Mucosa of gallbladder (tissue), 1 donor: ENCODE measurements at places on chromosomes 16 and 17.

DNA sequence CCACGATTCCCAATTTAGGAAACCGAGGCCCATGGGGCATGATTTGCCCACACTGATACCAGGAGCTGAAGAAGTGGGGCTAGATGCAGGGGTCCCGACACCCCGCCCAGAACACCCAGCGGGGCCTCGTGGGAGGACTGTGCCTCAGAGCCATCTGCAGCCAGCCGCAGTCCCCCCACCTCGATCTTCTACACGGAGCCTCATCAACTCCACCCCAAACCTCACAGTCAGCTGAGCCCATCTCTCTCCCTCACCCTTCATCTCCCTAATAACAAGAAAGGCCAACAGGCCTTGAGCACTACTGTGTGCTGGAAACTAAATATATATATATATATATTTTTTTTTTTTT lies 4.2 kb downstream of the ITGAE start:
- DNase-seq, result no peak

DNA sequence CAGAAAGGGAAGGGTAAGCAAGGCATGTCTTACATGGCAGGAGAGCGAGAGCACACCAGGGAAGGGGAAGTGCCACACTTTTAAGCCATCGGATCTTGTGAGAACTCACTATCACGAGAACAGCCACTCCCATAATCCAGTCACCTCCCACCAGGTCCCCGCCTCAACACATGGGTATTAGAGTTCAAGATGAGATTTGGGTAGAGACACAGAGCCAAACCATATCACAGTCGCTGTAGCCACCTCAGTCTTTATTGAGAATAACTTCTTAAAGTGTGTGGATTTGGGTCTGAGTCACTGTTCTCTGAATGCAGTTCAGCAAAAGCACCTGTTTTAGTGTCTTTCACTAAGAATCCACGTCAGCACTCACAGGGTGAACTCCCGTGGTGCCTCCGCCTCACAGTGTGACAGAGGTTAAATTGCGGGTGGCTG lies 195.2 kb upstream of the CHMP6 start:
- no peak for DNase-seq

- DNase-seq, result no peak
These were observed 17.9 kb downstream of the QPRT start for GRCh38 chr16:29696881-29697331.

DNA sequence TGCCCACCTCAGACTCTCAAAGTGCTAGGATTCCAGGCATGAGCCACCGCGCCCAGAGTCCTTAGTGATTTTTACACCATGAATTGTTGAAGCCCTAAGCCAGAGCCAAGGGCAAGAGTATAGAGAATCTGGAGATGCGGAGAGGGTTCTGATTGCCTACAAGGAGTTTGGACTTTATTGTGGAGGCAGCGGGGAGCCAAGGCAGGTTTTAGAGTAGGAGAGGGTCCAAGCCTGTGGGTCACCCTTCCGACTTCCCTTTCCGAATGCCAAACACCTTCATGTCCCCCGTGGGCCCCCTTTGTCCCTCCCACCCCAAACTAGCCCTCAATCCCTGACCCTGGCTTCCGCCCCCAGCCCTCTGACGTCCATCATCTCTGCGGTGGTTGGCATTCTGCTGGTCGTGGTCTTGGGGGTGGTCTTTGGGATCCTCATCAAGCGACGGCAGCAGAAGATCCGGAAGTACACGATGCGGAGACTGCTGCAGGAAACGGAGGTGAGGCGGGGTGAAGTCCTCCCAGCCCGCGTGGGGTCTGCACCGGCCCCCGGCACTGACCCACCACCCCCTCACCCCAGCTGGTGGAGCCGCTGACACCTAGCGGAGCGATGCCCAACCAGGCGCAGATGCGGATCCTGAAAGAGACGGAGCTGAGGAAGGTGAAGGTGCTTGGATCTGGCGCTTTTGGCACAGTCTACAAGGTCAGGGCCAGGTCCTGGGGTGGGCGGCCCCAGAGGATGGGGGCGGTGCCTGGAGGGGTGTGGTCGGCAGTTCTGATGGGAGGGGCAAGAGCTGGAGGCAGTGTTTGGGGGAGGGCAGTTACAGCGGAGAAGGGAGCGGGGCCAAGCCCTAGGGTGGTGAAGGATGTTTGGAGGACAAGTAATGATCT lies 7.1 kb downstream of the MIEN1 start:
- DNase-seq, result no peak

GRCh38 chr17:32878211-32878610 lies 1.3 kb upstream of the MYO1D start:
- DNase-seq, result peak; percentile 37

DNA sequence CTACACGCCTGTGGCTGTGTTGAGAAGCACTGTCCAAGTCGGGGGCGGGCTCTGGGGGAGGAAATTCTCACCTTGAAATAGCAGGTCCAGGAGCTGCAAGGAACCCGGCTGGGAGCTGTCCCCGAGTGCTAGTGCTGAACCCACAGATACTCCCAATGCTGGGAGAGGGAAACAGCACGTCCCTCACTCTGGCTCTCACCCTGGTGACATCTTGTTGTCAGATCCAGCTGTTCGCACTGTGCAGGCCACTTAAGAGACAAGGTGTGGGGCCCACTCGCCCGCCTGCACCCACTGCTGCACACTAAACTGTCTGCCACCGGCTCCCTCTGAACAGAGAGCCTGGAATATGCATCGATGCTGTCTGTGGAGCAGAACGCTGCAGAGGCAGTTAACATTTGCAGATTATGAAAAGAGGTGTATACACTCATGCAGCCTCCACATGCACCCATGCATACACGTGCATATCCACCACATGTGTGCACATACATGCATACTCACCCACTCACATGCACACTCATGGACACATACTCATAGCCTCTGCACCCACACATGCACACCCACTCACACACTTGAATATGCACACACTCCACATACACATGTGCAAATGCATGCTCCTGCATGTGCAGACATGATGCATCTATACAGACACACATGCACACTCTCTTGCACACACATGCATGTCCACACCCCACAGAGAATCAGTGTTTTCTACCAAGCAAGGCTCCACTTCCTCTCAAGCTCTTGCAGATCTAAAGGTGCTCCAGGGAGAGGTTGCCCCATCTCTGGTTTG lies 42.0 kb downstream of the MGAT5B start:
- peak; percentile 53 for DNase-seq

- DNase-seq, result no peak
These were observed 234.5 kb downstream of the NTN1 start for GRCh38 chr17:9255833-9256232.

DNA sequence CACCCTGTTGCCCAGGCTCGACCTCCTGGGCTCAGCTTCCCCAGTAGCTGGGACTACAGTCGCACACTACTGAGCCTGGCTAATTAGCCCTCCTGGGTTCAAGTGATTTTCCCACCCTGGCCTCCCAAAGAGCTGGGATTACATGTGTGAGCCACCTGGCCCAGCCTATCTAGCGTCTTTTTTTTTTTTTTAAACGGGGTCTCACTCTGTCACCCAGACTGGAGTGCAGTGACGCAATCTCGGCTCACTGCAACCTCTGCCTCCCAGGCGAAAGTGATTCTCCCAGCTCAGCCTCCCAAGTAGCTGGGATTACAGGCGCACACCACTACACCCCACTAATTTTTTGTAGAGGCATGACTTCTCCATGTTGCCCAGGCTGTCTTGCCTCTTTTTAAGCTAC lies 33.3 kb downstream of the GLG1 start:
- DNase-seq, result no peak

DNA sequence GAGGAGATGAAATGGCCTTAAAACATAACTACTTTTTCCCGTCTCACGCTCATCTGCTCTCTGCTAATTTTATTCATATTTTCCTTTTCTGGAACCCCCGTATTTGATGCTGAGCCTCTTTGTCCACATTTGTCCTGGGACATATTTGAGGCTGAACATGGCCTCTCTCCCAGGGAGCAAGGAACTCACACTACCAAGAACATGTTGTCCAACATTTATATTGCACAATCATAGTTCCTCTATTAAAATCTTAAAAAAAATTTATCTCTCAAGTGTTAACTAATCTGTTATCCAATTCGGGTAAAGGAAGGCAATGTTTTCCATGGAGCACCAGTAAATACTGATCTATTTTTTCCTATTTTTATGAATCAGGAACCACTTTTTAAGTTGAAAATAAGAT lies 60.2 kb downstream of the CMC2 start:
- no peak for DNase-seq

DNA sequence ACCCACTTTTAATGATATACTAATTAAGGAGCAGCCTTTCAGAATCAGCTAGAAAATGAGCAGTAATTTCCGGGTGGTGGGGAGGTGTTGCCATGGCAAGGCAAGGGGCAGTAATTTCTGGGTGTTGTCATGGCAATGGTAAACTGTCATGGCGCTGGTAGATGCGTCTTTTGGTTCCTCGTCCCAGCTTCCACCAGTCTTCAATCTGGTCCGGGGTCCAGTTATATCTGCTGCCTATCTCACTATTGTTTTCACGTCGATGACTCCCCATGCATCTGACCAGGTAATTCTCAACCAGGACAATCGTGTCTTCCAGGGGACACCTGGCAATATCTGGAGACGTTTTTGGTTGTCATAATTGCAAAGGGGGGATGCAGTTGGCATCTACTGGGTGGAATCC lies 34.9 kb downstream of the TMEM114 start:
- DNase-seq, result no peak

- no peak for DNase-seq
These were observed 197.7 kb upstream of the CDH5 start for GRCh38 chr16:66168777-66169176.

GRCh38 chr16:24838554-24839266 lies 7.1 kb upstream of the SLC5A11 start:
- peak; percentile 37 for DNase-seq

GRCh38 chr16:23414731-23415130 lies 38.3 kb downstream of the COG7 start:
- DNase-seq, result no peak
